ENCODE measurements at places on chromosomes 5 and 9.

GRCh38 chr9:134918646-134919045 is 934 bp upstream of the FCN1 start:
- DNase-seq = no peak

- no peak for DNase-seq
Observed at GRCh38 chr9:111150181-111150580, 111.9 kb upstream of the LPAR1 start.

GRCh38 chr9:8157683-8158324 is 358.2 kb upstream of the DMAC1 start:
- DNase-seq = no peak

DNA sequence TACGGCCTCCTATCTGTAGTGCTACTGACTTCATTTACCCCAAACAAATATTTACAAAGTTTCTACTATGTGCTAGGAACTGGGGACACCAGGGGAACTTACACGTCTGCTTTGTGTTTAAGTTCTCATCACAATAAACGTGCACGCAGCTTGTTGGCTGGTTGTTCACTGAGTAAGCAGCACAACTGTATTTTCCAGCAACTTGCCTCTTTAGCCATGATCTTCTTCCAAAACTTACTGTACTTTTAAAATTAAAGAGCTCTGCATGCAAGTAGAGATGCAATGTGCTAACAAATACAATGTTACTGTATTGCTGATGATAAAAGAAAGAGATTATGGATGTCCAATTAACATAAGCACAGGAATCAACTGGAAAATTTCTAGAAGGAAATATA is 62.8 kb downstream of the RAPGEF1 start:
- DNase-seq = no peak

- DNase-seq = no peak
Observed at GRCh38 chr9:110748251-110748893, 79.8 kb downstream of the MUSK start.

GRCh38 chr9:91378695-91379127 is 17.0 kb upstream of the AUH start:
- DNase-seq = no peak

- no peak for DNase-seq
Observed at GRCh38 chr5:132770476-132771159, 6.4 kb downstream of the SEPTIN8 start.

- no peak for DNase-seq
Observed at GRCh38 chr9:125529107-125529506, 177.9 kb downstream of the MAPKAP1 start.

DNA sequence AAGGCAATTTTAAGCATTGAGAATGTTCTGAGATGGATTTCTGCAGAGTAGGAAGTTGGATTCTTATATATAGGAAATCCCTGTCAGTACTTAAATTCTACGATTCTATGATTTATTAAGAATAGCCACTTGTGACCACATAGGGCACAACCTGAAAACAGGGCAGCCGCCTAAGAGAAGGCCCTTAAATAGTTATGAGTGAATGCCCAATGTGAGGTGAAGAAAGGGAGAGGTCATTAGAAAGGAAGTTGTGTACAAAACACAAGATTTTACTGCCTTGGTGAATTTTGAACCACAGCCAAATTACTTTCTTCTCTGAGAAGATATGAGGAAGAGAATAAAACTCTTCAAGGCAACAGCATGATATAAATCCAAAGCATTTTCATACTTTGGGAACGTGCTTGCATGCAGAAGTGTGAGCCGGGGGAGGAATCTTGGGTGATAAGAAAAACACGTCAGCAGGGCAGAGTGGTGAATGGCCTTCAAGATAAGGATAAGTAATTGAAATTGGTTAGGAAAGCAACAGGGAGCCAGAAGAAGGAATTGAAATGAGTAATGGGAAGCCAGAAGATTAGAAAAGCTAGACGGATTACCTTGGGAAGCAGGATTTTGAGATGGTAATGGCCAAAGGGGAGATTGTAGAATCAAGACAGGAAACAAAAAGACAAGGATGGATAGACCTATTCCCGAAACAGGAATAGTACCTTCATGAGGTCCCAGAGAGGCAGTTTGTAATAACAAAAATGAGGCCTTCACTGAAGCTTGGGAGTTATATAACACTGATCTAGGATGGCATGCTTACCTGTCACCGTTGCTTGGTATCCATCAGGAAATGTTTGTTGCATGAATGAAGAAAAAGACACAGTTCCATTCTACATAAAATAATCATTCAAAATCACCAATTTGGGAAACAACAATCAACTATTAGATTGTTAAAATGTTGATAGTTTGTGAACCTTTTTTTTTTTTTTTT is 244.3 kb downstream of the PDE4D start:
- DNase-seq = no peak

DNA sequence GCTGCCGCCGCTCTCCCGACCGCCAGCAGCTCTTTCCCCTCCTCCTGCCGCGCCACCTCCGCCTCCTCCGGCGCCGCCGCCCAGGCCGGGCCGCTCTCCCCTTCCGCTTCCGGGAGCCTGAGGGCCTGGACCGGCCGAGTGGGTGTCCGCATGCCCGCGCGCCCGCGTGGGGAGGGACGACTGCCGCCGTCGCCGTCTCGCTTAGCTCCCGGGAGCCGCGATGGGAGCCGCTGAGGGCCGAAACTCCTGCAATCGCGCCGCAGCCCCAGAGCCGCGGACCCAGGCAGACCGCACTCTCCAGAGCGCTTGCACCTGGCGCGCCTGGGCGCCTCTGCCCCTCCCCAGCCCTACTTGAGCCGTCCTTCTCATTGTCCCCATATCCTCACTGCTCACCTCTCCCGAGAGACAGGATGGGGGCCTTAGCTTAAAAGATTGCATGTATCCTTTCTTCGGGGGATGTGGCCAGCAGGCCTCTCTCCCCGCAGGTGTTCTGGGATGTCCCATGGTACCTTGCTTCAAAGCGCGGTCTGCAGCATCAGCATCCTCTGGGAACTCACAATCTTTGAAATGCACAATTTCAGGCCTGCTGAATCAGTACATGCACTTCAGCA is at the start of gene ZDHHC21:
ZDHHC21 (minus strand) TSS at position 182 of the 611 bp plus-strand sequence. CDS start 19,092 bp downstream, outside the sequence.
- DNase-seq = no peak

DNA sequence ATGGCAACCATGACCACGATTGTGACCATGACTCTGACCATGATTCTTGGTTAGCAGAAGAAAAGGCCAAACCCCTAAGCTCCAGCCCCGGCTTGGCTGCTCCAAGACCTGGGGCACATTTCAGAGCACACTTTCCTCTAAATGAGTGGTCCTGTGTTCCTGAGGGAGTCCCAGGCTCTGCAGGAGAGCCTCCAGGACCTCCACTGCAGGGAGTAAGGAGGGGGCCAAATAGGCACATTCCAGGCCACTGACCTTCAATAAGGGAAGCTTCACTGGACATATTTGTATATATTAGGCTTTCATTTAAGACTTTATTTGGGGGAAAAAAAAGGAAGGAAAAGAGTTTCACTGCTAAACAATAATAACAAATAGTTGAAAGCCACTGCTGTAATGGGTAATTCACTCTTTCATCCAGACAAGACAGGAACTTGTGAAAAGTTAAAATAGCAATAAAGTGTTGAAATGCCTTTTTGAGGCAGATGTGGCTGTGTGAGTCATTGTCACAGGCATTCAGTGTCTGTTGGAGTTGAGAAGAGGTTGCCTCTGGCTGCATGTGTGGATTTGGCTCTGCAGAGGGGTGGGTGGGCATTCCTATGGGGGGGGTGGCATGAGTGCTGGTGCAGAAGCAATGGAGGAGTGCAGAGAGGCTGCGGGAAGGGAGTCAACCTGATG is 63.9 kb upstream of the TGFBR1 start:
- DNase-seq = no peak

DNA sequence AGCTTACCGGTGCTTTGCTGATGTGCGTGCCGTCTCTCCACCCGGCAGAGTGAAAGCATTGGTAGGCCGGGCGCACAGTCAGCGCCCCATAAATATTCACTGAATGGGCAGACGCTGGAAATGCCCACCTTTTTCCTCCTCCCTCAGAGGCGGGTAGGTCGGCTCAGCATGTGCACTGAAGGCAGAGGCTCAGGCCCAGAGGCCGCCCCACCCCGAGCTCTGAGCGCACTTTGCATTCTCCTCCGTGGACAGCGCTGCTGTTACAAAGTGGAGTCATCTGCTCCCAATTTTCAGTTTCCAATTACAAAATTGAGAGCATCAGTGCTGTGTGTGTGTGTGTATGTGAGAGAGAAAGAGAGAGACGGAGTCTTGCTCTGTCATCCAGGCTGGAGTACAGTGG is 10.6 kb downstream of the UCK1 start:
- no peak for DNase-seq

Measured in NCI-H1694 (cell line).